ENCODE measurements at places on chromosomes 11 and 22.
A peak's percentile ranks its signal among the peaks of the same experiment; 100 is the strongest.

GRCh38 chr11:98455500-98456307 lies 565.0 kb upstream of the CNTN5 start:
- no peak for DNase-seq

- DNase-seq, result no peak
These were observed 21.1 kb downstream of the FXYD6 start for GRCh38 chr11:117855186-117855845.

DNA sequence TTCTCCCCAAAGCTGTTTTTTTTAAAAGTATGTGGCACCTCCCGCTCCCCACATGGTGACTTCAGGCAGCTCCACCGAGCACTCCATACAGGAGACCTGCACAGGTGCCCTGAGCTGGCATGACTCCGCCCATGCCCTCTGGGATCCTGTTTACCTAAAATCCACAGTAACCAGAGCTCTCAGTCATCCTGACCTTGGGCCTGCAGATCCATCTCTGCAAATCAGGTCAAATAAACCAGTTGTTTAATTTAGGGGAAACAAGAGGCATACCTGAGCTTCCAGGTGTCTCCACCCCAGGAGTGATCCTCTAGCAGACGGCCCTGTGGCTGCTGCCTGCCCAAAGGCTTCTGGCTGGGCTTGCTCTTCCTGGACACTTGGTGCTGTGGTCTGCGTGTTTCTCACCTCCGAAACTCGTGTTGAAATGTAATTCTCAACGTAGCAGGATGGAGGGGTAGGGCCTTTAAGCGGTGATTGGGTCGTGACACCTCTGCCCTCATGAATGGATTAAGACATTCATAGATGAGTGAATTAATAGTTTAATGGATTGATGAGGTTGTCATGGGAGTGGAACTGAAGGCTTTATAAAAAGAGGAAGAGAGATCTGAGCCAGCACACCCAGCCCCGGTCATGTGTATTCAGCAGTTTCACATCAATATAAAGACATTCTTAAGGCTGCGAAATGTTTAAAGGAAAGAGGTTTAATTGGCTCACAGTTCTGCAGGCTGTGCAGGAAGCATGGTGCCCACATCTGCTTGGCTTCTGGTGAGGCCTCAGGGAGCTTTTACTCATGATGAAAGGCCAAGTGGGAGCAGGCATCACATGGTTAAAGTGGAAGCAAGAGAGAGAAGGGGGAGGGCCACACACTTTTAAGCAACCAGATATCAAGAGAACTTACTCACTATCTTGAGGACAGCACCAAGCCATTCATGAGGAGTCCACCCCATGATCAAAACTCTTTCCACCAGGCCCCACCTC lies 34.1 kb downstream of the LINC01488 start:
- DNase-seq, result no peak

- peak; percentile 48 for DNase-seq
These were observed 19.6 kb downstream of the VPS37C start for GRCh38 chr11:61141601-61142028.

- no peak for DNase-seq
These were observed 53.2 kb upstream of the AMPD3 start for GRCh38 chr11:10401696-10402392.

DNA sequence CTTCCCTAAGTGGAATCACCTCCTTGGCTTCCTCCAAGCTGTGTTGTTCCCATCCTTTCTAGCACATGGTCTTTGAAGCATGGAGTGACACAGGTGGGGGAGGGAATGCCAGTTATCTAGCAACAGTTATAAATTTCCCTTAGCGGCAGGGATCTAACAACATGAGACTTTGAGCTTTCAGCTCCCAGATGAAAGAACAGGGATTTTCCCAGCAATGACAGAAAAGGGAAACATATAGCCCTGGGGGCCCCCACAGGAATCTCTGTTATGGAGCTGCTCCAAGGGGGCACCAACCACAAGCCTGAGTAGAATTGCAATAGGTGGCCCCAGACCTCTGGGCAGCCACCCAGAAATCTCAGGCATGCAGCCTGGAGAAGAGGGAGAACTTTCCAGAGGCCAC lies 163.0 kb downstream of the GRIK4 start:
- no peak for DNase-seq

- DNase-seq, result no peak
These were observed 26.6 kb downstream of the ZBED4 start for GRCh38 chr22:49880281-49880680.

GRCh38 chr11:34843271-34843670 lies 72.9 kb downstream of the APIP start:
- DNase-seq, result no peak

GRCh38 chr11:125675196-125675595 lies 5.5 kb downstream of the ACRV1 start:
- DNase-seq, result no peak

DNA sequence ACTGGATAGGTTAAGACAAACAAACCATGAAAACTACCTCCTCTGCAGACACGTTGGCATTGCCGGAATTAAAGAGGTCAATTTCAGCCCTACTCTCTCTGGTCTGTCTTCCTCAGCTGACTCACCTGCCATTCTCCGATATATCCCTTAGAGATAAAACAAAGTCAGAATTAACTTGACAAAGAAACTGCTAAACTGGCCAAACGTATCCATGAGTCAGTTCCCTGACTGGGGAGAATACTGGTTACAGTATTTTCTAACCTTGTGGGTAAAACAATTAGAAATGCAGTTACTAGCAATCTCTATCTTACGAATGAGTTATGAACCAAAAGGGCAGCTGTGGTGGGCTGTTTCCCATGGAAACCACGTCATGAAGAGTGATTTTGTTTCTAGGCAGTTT lies 96.2 kb downstream of the RDX start:
- DNase-seq, result no peak

DNA sequence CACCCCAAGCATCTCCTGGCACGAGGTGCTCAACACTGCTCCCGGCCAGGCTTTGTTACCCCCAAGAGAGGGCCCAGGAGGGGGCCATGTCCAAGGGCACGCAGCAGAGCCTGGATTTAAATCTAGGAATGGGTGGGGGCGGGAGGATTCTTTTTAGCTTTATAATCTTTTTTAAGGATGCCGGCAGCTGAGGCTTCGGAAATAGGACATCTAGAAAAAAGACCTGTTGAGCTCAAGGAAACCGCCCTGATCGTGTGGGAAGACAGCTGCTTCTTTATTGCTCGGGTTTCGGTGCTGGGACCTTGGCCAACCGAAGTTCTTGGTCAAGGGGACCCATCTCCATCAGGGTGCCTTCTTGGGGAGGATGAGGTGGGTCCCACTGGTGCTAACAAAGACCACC lies 317.9 kb downstream of the CTTN start:
- DNase-seq, result no peak

DNA sequence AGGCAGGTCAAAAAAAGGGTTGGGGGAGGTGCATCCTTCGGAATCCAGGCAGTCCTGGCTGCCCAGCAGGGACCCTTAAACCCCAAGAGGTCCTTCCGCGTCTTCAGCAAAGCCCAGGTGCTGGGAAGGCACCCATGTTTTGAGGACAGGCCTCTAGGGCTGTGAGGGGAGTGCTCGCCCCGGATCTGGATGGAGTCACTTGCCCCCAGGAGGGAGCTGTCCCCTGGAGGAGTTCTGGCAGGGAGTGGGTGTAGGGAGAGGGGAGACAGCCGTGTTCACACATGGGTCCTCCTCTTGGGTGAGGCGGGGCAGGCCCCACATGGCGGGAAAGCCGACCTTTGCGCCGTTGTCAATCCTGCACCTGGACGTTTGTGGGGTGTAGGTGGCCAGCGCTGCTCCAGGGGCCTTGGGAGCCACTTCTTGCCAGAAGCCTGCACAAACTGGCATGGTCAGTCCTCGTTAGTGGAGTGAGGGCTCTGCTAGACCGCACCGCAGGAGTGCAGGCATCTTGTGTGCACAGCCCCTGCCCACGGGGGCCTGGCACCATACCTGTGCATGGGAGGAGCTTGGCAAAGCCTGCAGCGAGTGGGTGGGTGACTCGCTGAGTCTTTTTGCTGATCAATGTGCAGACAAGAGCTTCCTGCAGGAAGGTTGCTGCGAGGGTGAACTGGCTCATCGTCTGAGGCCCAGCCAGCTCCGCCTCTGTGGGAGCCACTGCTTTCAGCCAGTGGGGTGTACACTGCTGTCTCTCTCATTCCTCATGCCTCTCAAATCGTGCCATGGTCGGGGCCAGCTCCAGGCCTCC lies 16.0 kb downstream of the PPIL2 start:
- no peak for DNase-seq

All from NCI-H1092 treated with DMSO at 0.1 percent for 48 hours (cell line).